ENCODE measurements at places on chromosomes 11 and 22. TPM values are rescaled to one million over a fixed set of nuclear protein-coding genes. Genes with fewer than 3 reads are reported as not detected.

The ALG12 gene
- 13.6 TPM for total RNA-seq

The SLC43A3 gene
- 0.70 TPM for total RNA-seq

The APOA4 gene
- not detected for total RNA-seq

The TPCN2 gene
- total RNA-seq: 14.0 TPM

The OTOG gene
- total RNA-seq: not detected

The ZNF280B gene
- total RNA-seq: 1.3 TPM

The PKDREJ gene
- not detected for total RNA-seq
